HCT116 (cell line): ENCODE measurements at places on chromosomes 4 and X. TPM values are rescaled to one million over a fixed set of nuclear protein-coding genes. Genes with fewer than 3 reads are reported as not detected.
A peak's percentile ranks its signal among the peaks of the same experiment; 100 is the strongest.

Gene NONO
- 523 TPM for total RNA-seq

DNA sequence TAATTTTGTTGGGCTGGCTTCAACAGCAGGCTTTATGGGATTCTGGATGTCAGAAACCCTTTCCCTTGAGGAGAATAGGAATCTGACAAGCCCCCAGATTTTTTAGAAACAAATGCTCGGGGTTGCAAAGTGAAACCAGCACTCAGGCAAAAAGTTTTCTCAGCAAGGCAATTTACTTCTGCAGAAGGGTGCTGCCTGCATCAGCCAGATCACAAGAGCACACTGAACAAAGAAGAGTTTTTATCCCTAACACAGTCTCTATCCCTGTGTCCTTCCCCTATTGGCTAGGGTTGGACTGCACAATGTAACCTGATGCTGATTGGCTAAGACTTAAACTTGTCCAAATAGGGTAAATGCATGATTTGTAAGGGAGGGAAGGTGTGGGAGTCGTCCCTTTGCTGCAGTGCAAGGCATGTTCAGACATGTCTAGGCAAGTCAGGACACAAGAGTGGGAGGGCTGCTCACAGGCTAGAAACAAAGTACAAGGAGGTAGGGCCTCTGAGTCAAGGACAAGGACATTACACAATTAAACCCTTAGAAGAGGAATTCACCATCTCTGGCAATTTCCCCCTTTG, 175.8 kb downstream of the CCNG2 start:
- H3K27me3 ChIP-seq: no peaks in the 10 kb centered on the region
- no peaks in the 10 kb centered on the region for H3K4me1 ChIP-seq
- peak overlapping the region; percentile 33; the same call in 1 of the 2 replicates for H3K27ac ChIP-seq
- no peaks in the 10 kb centered on the region for H3K36me3 ChIP-seq

DNA sequence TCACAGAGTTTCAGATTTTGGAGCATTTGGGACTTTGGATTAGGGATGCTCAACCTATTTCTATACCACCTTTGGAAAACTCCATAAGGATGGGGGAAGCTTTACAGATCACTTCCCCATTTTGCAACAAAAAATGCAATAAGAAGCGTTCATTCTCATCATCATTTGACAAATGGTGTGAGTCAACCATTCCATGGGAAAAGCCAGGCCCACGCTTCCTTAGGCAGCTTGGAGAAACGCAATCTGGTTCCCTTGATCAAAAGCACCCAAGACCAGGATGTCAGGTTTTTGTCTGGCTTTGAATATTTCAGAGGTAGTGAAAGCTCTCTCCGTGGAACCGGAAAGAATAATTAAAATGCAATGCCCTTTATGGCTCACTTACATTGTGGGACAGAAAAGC, 79.3 kb upstream of the C4orf50 start:
- H3K27ac ChIP-seq: no peak overlapping the region
- H3K36me3 ChIP-seq: no peaks in the 10 kb centered on the region
- H3K4me3 ChIP-seq: no peak overlapping the region
- peaks cover 23% of the 10 kb centered on the region for H3K27me3 ChIP-seq
- no peak for DNase-seq
- H3K4me1 ChIP-seq: no peaks in the 10 kb centered on the region

- DNase-seq: no peak
- no peak overlapping the region for H3K27ac ChIP-seq
- H3K4me1 ChIP-seq: no peaks in the 10 kb centered on the region
- no peaks in the 10 kb centered on the region for H3K36me3 ChIP-seq
- no peaks in the 10 kb centered on the region for H3K27me3 ChIP-seq
Measured at GRCh38 chrX:39939678-39940077, 158.1 kb downstream of the BCOR start.

- H3K4me1 ChIP-seq: no peaks in the 10 kb centered on the region
- H3K36me3 ChIP-seq: no peaks in the 10 kb centered on the region
- no peak for DNase-seq
- no peaks in the 10 kb centered on the region for H3K27me3 ChIP-seq
- no peak overlapping the region for H3K4me3 ChIP-seq
Measured at GRCh38 chr4:36493251-36493650, 211.8 kb downstream of the DTHD1 start.

Gene APLN
- total RNA-seq: 0.22 TPM

- no peaks in the 10 kb centered on the region for H3K27me3 ChIP-seq
- no peak overlapping the region for H3K4me3 ChIP-seq
- no peak for DNase-seq
- no peaks in the 10 kb centered on the region for H3K36me3 ChIP-seq
Measured at GRCh38 chrX:27008486-27008885, 454.7 kb downstream of the PPP4R3C start.

- H3K27ac ChIP-seq: no peak overlapping the region
- H3K27me3 ChIP-seq: no peaks in the 10 kb centered on the region
- no peaks in the 10 kb centered on the region for H3K4me1 ChIP-seq
Measured at GRCh38 chr4:170014359-170015011, 11.7 kb downstream of the MFAP3L start.

DNA sequence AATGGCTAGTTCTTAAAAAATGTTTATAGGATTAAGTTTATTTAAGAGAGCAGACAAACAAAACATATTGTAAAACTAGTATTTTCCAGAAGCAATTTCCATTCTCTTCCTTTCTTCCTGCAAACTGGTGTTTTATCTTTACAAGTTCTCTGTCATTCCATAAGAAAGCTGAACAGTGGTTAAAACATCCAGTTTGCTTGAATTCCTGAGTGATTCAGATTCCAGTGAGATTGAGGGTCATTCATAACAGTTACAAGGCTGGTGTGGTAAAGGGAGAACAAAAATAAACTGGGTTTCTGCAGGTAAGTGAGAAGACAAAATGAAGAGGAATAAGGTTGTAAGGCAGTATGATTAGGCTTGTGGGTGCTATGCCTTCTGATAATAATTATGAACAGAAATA, 544.8 kb upstream of the DIPK2B start:
- no peaks in the 10 kb centered on the region for H3K27me3 ChIP-seq
- peaks cover 34% of the 10 kb centered on the region for H3K4me1 ChIP-seq
- no peak overlapping the region for H3K4me3 ChIP-seq
- peak overlapping the region; percentile 94 for H3K27ac ChIP-seq
- DNase-seq: no peak

GRCh38 chr4:56786955-56787354, 34.5 kb downstream of the SPINK2 start:
- H3K4me1 ChIP-seq: no peaks in the 10 kb centered on the region
- no peak overlapping the region for H3K4me3 ChIP-seq
- DNase-seq: no peak
- H3K36me3 ChIP-seq: no peaks in the 10 kb centered on the region
- no peaks in the 10 kb centered on the region for H3K27me3 ChIP-seq

GRCh38 chr4:169437299-169438047, 166.7 kb upstream of the SH3RF1 start:
- H3K27me3 ChIP-seq: no peaks in the 10 kb centered on the region
- no peaks in the 10 kb centered on the region for H3K36me3 ChIP-seq
- no peak overlapping the region for H3K27ac ChIP-seq
- no peak overlapping the region for H3K4me3 ChIP-seq

Gene SCFD2
- total RNA-seq: 13.6 TPM

- DNase-seq: no peak
- no peaks in the 10 kb centered on the region for H3K4me1 ChIP-seq
- H3K27me3 ChIP-seq: no peaks in the 10 kb centered on the region
- H3K36me3 ChIP-seq: no peaks in the 10 kb centered on the region
- no peak overlapping the region for H3K4me3 ChIP-seq
- no peak overlapping the region for H3K27ac ChIP-seq
Measured at GRCh38 chr4:59966758-59967157, 1233.4 kb upstream of the ADGRL3 start.

Gene SLC9A7
- total RNA-seq: 18.6 TPM

- no peaks in the 10 kb centered on the region for H3K36me3 ChIP-seq
- no peak overlapping the region for H3K27ac ChIP-seq
Measured at GRCh38 chr4:60450054-60450453, 750.1 kb upstream of the ADGRL3 start.

GRCh38 chrX:46653482-46653881, 79.9 kb downstream of the CHST7 start:
- no peaks in the 10 kb centered on the region for H3K36me3 ChIP-seq
- DNase-seq: no peak
- no peaks in the 10 kb centered on the region; the same call in 1 of the 2 replicates for H3K4me1 ChIP-seq
- no peak overlapping the region for H3K27ac ChIP-seq
- H3K4me3 ChIP-seq: no peak overlapping the region

GRCh38 chrX:125953814-125954213, 212.3 kb downstream of the DCAF12L2 start:
- no peaks in the 10 kb centered on the region for H3K4me1 ChIP-seq
- no peaks in the 10 kb centered on the region for H3K27me3 ChIP-seq
- H3K27ac ChIP-seq: no peak overlapping the region
- no peak for DNase-seq
- H3K36me3 ChIP-seq: no peaks in the 10 kb centered on the region

DNA sequence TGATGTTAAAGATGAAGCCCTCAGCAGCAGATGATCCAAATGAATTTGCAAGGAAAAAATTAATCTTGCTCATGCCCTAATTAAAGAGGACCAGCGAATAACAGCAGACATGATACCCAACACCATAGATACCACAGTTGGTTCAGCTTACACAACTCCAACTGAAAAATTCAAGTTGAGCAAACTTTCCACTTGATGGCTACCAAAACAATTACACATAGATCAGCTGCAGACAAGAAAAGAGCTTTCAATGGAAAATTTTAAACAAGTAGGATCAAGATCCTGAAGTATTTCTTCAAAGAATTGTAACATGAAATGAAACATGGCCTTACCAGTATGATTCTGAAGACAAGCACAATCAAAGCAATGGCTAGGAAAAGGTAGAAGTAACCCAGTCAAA, 90.0 kb downstream of the KLHL13 start:
- H3K27ac ChIP-seq: no peak overlapping the region
- DNase-seq: no peak
- H3K4me1 ChIP-seq: no peaks in the 10 kb centered on the region
- no peaks in the 10 kb centered on the region for H3K36me3 ChIP-seq

DNA sequence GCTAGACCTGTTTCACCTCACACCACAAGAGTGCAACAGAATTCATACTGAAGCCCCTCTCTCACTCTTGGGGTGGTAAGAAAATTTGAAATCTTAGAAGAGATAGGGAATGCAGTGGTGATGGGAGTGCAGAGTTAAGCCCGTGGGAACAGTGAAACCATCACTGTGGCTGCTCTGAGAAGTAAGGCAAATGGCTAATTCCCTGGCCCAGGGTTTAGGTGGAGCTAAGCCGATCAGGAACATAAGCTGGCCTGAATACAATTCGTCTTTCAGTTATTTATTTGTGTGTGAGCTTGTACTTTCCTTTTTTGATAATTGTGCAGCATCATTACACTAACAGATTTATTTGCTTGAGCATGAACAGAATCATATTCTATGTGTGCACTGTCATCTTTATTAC, 1070.6 kb downstream of the STPG2 start:
- no peak for DNase-seq
- no peaks in the 10 kb centered on the region for H3K36me3 ChIP-seq
- H3K4me3 ChIP-seq: no peak overlapping the region
- H3K27me3 ChIP-seq: no peaks in the 10 kb centered on the region
- no peaks in the 10 kb centered on the region for H3K4me1 ChIP-seq

DNA sequence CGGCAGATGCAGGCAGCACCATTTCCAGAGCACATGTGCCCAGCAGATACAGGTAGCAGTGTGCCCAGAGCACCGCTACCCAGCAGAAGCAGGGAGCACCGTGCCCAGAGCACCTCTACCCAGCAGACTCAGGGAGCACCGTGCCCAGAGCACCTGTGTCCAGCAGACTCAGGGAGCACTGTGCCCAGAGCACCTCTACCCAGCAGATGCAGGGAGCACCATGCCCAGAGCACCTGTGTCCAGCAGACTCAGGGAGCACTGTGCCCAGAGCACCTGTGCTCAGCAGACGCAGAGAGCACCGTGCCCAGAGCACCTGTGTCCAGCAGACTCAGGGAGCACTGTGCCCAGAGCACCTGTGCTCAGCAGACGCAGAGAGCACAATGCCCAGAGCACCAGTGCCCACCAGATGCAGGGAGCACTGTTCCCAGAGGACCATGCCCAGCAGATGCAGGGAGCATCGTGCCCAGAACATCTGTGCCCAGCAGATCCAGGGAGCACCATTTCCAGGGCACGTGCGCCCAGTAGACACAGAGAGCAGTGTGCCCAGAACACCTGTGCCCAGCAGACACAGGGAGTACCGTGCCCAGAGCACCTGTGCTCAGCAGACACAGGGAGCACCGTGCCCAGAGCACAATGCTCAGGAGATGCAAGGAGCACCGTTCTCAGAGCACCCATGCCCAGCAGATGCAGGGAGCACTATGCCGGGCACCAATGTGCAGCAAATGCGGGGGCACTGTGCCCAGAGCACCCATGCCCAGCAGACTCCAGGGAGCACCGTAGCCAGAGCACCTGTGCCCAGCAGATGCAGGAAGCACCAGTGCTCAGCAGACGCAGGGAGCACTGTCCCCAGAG, 236.4 kb downstream of the DHRSX start:
- H3K4me3 ChIP-seq: no peak overlapping the region
- DNase-seq: no peak
- H3K36me3 ChIP-seq: no peaks in the 10 kb centered on the region
- no peak overlapping the region for H3K27ac ChIP-seq
- no peaks in the 10 kb centered on the region for H3K27me3 ChIP-seq
- no peaks in the 10 kb centered on the region for H3K4me1 ChIP-seq

- H3K4me3 ChIP-seq: no peak overlapping the region
- H3K4me1 ChIP-seq: no peaks in the 10 kb centered on the region
- H3K27ac ChIP-seq: no peak overlapping the region
- no peak for DNase-seq
- H3K36me3 ChIP-seq: no peaks in the 10 kb centered on the region
- no peaks in the 10 kb centered on the region for H3K27me3 ChIP-seq
Measured at GRCh38 chrX:24646745-24647182, 383 bp downstream of the PCYT1B start.

Gene APOO
- 34.5 TPM for total RNA-seq

- no peak for DNase-seq
- H3K36me3 ChIP-seq: no peaks in the 10 kb centered on the region
- no peak overlapping the region for H3K4me3 ChIP-seq
- H3K27me3 ChIP-seq: no peaks in the 10 kb centered on the region
- H3K27ac ChIP-seq: no peak overlapping the region
- no peaks in the 10 kb centered on the region for H3K4me1 ChIP-seq
Measured at GRCh38 chr4:147535124-147535523, 54.2 kb downstream of the EDNRA start.

DNA sequence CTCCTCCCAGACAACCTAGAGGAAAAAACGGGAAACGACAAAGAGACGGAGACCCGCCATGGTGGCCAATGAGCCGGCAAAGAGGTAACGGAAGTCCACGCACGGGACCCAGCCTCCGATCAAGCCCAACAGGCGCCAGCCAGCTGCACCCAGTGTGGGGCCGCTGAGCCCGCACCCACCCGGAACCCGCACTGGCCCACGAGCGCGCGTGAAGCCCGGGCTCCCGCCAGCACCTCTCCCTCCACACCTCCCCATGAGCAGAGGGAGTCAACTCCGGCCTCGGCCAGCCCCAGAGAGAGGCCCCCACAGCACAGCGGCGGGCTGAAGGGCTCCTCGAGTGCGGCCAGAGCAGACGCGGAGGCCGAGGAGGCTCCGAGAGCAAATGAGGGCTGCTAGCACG, 14.6 kb upstream of the FMR1 start:
- no peaks in the 10 kb centered on the region for H3K36me3 ChIP-seq
- no peaks in the 10 kb centered on the region for H3K27me3 ChIP-seq
- no peaks in the 10 kb centered on the region for H3K4me1 ChIP-seq

DNA sequence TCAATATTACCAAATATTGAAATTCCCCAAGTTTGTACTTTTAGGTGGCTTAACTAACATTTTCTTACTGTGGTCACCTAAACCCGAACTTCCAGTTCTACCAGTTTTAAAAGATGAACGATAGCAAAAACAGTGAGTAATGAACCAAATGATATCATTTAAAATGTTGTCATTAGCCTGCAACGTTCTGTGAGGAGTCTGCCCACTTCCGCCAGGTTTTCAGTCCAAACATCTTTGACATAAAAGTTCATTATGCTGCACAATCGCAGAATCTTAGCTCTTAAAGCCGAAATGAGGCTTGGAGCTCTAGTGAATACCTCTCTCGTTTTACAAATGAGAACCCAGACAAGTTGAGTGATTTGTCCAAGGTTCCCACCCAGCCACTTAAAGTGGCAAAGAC, 762 bp downstream of the PIGA start:
- H3K4me3 ChIP-seq: peak overlapping the region; percentile 76
- H3K4me1 ChIP-seq: peaks cover 11% of the 10 kb centered on the region
- no peak for DNase-seq
- no peaks in the 10 kb centered on the region for H3K27me3 ChIP-seq
